LoVo (cell line): ENCODE measurements at places on chromosomes 3 and 15.
A peak's percentile ranks its signal among the peaks of the same experiment; 100 is the strongest.

DNA sequence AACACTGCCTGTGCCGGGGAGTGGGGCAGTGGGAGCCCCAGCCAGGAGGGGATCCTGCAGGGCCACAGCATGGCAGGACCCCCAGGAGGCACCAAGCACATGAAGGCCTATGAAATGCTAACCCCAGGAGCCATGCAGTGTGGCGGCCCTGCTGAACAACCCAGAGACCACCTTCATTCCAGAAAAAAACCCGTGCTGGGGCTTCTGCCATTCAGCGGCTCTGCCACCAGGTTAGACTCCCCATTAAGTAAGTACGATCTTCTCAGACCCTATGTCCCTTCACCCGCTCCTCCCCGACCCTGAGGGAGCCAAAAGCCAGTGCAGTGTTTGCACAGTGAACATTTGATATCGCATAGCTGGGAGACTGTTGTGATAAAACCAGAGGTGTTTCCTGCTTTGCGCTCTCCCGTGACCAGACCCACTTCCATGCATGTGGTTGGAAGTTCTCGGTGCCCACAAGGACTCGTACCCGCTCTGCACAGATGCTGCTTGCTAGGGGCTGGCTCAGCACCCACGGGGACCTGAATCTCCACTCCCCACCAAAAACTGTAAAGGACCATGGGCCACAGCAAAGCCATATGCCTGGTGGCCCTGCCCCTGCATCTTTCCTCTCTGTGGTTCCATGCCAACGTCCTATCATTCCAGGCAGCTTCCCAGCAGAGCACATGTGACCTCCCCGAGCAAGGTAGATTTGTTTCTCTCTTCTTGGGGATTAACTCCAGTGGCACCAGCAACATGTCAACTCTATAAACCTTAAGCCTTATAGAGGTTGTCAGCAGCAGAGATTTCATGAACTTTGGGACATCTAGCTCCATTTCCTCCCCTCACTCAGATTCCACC lies 5.3 kb downstream of the PLA2G4D start:
- DNase-seq: no peak

DNA sequence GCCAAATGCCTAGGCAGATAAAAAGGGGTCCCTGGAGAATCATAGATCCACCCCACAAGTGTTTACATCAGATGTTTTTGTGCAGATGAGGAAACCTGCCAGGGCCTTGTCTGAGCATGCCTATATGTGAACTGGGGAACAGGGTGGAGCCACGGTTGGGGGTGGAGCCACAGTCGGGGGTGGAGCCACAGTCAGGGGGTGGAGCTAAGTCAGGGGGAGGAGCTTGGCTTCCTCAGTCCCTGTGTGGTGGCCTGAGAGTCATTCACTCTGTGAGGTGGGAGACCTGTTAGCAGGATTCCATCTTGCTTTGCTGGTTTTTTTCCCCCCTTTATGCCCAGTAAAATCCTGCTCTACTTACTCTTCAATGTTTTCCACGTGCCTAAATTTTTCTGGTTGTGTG lies 57.8 kb upstream of the TGFBR2 start:
- DNase-seq: no peak

- DNase-seq: no peak
These were observed 350.0 kb upstream of the BCHE start for GRCh38 chr3:166187237-166187636.

GRCh38 chr3:14082108-14082657 lies 42.5 kb downstream of the CHCHD4 start:
- no peak for DNase-seq

DNA sequence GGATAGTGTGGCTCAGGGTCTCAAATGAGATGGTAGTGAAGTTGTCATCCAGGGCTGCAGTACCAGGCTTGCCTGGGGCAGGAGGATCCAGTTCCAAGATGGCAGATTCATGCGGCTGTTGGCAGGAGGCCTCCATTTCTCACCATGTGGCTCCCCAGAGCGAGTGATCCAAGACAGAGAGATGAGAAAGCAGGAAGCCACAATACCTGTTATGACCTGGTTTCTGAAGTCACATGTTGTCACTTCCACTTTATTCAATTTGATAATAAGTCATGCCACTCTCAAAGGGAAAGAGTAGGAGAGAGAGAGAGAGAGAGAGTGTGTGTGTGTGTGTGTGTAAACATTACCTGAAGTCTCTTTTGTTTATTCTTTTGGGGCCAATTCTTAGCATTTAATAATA lies 30.1 kb downstream of the TMOD2 start:
- no peak for DNase-seq

- DNase-seq: no peak
These were observed 24.7 kb downstream of the KAT2B start for GRCh38 chr3:20064796-20065564.

DNA sequence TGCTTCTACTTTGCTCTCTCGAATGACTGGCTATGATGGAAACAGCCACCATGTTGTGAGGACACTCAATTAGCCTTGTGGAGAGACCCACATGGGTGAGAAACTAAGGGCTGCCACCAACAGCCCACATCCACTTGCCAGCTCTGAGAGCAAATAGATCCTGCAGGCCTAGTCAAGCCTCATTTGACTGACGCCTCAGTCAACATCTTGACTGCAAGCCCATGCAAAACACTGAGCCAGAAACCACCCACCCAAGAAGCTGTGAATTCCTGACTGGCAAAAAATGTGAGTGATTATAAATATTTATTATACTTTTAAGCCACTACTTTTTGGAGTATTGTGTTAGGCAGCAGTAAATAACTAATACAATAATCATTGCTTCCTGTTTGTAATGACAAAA lies 58.4 kb downstream of the NOX5 start:
- DNase-seq: no peak

- no peak for DNase-seq
These were observed 300.2 kb upstream of the CNTN6 start for GRCh38 chr3:792630-793029.

DNA sequence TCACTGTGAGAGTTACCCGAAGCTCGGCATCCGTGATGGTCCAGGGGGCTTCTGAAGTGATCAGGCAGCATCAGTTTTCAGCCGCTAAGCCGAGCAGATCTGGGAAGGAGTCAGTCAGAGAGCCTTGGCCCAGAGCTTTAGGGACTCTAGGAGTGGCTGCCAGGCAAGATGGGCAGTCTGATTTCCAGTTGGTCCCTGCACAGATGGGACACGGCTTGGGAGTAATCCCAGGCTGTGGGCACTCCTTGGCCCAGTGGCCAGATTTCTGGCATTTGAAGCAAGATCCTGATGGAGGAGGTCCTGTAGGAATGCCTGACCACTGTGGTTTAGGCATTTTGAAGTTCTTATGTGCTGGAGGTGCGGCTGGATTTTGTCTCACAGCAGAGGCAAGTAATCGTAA lies 10.5 kb upstream of the IP6K2 start:
- no peak for DNase-seq

- DNase-seq: no peak
These were observed 21.6 kb downstream of the REC114 start for GRCh38 chr15:73464602-73465001.

DNA sequence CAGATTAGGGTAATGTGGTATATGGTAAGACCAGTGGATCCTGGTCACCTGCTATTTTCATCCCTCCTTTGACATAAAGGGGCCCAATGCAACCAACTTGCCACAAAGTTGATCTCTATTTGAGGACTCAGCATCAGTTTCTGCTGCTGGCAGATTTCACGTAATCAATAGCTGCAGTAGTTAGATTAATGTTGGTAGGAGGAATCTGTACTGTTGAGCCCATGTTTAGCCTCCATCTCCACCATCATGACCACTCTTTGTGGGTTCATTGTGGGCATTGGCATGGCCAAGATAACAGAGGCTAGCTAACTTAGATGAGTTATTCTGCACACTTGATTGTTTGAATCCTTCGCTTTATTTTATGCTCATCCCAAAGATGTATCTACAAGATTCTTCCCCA lies 29.9 kb downstream of the CGGBP1 start:
- DNase-seq: no peak

- DNase-seq: no peak
These were observed 44.9 kb downstream of the PEX5L start for GRCh38 chr3:179991883-179992282.

DNA sequence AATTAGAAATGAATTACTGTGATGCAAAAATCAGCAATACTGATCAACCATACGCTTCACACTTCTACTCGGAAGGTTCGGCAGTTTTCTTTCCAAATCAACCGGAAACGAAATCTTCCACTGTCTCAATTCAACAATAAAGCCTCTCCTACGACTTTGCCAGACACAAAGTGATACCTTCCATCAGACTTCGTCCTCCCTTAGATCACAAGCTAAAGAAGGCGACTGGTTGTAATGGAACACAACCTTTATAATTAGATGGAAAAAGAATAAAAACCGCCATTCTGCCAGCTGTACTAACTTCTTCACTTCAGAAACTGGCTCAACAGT lies 618 bp downstream of the PARL start:
- peak; percentile 6 for DNase-seq

GRCh38 chr3:105615814-105616213 lies 249.1 kb downstream of the ALCAM start:
- no peak for DNase-seq
